Tibial artery (tissue), 4 donors: ENCODE measurements at places on chromosomes 4 and X.

DNA sequence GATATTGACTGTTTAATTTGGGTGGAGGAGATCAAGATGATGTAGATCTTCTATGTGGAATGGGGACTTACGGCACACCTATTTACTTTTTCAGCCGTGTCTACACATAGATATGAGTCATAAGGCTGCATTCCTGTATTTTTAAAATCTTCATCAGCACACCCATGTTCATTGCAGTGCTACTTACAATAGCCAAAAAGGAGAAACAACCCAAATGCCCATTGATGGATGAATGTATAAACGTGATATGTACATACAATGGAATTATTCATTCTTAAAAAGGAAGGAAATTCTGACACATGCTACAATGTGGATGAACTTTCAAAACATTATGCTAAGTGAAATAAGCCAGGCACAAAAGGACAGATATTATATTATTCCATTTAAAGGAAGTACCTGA lies 98.6 kb downstream of the AASDH start:
- H3K27ac ChIP-seq = no peak overlapping the region
- no peak overlapping the region for H3K4me3 ChIP-seq
- no peaks in the 10 kb centered on the region for H3K27me3 ChIP-seq
- H3K36me3 ChIP-seq = no peaks in the 10 kb centered on the region

DNA sequence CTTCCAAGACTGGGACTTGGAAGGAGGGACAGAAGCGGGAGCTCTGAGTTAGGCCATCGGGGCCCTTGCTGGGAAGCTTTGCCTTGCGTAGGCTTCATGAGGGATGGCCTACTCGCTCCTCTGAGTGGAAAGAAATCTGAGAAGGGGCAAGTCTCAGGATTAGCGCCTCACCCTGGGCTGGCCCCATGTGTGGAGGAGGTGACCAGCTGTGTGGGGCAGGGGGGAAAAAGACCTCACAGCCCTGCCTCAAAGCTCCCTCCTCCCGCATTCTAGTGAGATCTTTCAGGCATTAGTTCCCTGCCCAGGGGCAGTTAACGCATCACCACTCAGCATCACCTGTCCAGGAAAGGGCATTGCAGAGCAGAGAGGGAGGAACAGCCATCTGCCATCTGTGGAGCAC lies 156.1 kb downstream of the ENPP6 start:
- no peaks in the 10 kb centered on the region for H3K36me3 ChIP-seq
- no peak overlapping the region for H3K27ac ChIP-seq
- no peak overlapping the region for H3K4me3 ChIP-seq
- H3K27me3 ChIP-seq = no peaks in the 10 kb centered on the region
- DNase-seq = no peak

DNA sequence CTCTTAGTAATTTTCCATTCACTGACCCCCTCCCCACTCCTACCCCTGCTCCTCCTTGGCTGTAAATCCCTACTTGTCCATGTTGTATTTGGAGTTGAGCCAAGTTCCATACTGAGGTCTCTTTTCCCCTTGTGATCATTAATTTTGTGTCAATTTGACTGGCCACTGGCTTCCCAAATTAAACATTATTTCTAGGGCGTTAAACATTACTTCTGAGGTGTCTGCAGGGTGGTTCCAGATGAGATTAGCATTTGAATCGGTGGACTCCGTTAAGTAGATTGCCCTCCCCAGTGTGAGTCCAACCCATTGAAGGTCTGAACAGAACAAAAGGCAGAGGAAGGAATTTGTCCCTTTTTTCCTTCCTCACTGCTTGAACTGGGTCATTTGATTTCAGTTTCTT lies 25.7 kb downstream of the SLC39A8 start:
- no peak overlapping the region for H3K4me3 ChIP-seq
- DNase-seq = no peak
- no peaks in the 10 kb centered on the region for H3K27me3 ChIP-seq
- no peak overlapping the region for H3K27ac ChIP-seq
- no peaks in the 10 kb centered on the region for H3K36me3 ChIP-seq
- H3K4me1 ChIP-seq = no peaks in the 10 kb centered on the region

DNA sequence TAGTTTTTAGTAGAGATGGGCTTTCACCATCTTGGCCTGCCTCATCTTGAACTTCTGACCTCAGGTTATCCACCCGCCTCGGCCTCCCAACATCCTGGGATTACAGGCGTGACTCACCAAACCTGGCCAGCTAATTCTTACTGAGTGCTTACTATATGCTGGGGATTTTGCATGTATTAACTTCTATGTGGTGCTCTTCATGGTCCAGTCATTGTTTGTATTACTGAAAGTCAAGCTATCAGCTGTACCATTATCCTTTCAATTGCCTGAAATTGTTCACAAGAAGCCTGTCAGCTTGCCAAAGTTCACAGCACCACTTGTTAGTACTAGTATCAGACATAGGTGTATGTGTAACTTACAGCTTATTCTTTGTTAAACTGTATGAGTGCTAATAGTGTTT lies 1272.1 kb downstream of the ARAP2 start:
- no peaks in the 10 kb centered on the region for H3K36me3 ChIP-seq
- H3K4me3 ChIP-seq = no peak overlapping the region
- no peaks in the 10 kb centered on the region for H3K27me3 ChIP-seq

DNA sequence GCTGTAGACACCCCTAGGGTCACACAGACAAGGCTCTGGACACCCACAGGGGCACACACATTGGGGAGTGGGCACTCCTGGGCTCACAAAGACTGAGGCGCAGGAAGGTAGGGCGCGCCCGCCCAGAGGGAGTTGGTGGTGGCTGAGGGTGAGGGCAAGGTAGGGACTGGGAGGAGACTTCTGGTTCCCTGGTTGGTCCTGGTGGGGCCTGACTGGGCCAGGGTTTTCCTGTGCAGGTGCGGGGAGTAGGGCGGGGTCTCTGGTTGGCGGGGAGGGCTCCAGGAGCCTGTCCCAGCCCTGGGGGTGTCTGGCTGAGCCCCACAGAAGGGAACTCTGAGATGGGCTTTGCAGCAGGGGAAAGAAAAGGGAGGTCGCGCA lies 6.7 kb upstream of the WAS start:
- H3K4me3 ChIP-seq = peak overlapping the region; percentile 83
- H3K27ac ChIP-seq = peak overlapping the region; percentile 76
- H3K27me3 ChIP-seq = no peaks in the 10 kb centered on the region
- no peak for DNase-seq
- H3K36me3 ChIP-seq = no peaks in the 10 kb centered on the region
- peaks cover 12% of the 10 kb centered on the region for H3K4me1 ChIP-seq

- H3K4me3 ChIP-seq = no peak overlapping the region
- DNase-seq = no peak
- no peaks in the 10 kb centered on the region for H3K4me1 ChIP-seq
- no peaks in the 10 kb centered on the region for H3K27me3 ChIP-seq
Observed at GRCh38 chr4:188012426-188012945, 16.9 kb downstream of the ZFP42 start.

DNA sequence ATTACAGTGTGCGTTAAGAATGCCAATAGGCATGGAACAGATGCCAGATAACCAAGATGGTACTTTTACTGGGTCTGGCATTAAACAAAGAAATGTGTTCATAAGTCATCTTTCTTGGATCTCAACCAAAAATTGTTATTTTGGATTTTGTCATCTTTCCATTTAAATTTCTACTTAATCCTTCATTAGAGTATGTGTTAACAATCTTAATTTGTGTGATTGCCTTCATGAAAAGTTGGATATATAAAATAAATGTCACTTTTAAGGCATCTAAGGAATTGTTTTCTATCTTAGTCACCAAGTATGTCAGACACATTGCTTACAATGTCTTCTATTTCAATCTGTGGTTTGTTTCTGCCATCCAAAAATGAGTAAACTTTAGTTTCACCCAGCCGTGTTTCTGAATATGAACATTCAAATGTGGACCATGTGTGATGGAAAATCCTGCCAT lies 87.5 kb downstream of the PALLD start:
- no peak overlapping the region for H3K4me3 ChIP-seq
- DNase-seq = no peak
- no peaks in the 10 kb centered on the region for H3K27me3 ChIP-seq
- no peak overlapping the region for H3K27ac ChIP-seq

DNA sequence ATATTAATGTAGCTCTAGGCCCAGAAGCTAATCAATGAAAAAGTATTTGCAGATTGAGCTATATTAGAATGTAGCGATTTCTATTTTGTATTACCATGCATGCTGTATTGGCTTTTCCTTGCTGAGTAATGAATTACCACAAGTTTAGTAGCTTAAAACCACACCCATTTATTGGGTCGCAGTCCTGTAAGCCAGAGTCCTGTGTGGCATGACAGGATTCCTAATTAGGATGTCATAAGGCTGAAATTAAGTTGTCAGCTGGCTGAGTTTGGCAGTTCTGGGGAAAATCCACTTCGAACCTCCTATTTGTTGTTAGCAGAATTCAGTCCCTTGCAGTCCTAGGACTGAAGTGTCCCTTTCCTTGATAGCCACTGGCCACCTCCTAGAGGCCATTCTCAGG lies 50.3 kb upstream of the HHIP start:
- H3K36me3 ChIP-seq = no peaks in the 10 kb centered on the region
- H3K27ac ChIP-seq = no peak overlapping the region
- H3K27me3 ChIP-seq = no peaks in the 10 kb centered on the region
- no peak overlapping the region for H3K4me3 ChIP-seq

DNA sequence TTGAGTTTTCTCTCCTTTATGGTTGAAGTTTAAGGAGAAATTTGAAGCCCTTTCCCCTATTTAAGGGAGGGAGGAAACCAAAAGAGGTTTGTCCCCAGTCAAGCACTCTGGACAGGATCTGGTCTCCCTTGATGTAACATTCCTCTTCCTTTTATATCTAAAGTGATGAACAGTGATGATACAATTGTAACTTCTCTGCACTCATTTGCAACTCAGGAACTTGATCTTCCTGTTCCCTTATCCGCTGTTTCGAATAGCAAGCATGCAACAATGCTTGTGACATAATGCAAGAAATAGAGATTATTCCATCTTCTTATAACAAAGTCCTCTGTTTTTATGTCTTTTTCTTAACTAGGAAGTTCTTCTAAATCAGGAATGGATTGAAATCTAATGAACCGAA lies 18.3 kb downstream of the ALPK1 start:
- no peaks in the 10 kb centered on the region for H3K36me3 ChIP-seq
- DNase-seq = no peak
- no peaks in the 10 kb centered on the region for H3K27me3 ChIP-seq
- H3K27ac ChIP-seq = no peak overlapping the region
- no peaks in the 10 kb centered on the region for H3K4me1 ChIP-seq

GRCh38 chr4:1171311-1172227 lies 814 bp downstream of the SPON2 start:
- H3K36me3 ChIP-seq = no peaks in the 10 kb centered on the region
- no peaks in the 10 kb centered on the region for H3K4me1 ChIP-seq
- peaks cover 41% of the 10 kb centered on the region for H3K27me3 ChIP-seq

DNA sequence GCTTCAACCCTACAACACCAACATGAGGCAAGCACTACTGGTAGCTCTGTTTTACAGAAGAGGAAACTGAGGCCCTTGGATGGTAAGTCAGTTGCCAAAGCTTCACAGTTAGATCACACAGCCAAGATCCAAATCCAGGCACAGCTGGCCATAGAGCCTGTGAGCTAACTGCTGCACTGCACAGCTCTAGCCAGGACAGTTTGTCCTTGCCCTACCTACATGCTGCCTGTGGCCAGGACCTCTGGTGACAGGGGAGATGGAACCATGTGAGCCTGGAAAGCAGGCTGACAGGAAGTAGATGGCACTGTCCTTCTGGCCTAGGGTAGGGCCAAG lies 257.8 kb downstream of the FBXW7 start:
- H3K4me1 ChIP-seq = no peaks in the 10 kb centered on the region
- no peaks in the 10 kb centered on the region for H3K36me3 ChIP-seq
- no peaks in the 10 kb centered on the region for H3K27me3 ChIP-seq
- H3K4me3 ChIP-seq = no peak overlapping the region
- H3K27ac ChIP-seq = no peak overlapping the region

GRCh38 chrX:142686653-142687283 lies 339.0 kb upstream of the SPANXN4 start:
- H3K36me3 ChIP-seq = no peaks in the 10 kb centered on the region
- H3K27ac ChIP-seq = no peak overlapping the region

DNA sequence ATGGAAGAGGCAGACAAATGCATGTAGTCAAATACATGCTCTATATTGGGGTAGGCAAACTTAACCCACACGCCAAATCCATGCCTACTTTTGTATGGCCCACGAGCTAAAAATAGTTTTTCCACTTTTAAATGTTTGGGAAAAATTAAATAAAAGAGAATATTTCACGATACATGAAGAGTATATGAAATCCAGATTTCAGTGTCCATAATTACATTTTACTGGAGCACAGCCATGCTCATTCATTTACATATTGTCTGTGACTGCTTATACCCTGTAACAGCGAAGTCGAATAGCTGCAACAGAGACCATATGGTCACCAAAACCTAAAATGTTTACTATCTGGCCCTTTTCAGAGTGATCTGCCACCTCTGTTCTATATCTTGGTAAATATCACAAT lies 257.4 kb upstream of the NOCT start:
- H3K27me3 ChIP-seq = no peaks in the 10 kb centered on the region
- no peak overlapping the region for H3K4me3 ChIP-seq
- H3K36me3 ChIP-seq = no peaks in the 10 kb centered on the region
- no peak for DNase-seq
- H3K4me1 ChIP-seq = no peaks in the 10 kb centered on the region

DNA sequence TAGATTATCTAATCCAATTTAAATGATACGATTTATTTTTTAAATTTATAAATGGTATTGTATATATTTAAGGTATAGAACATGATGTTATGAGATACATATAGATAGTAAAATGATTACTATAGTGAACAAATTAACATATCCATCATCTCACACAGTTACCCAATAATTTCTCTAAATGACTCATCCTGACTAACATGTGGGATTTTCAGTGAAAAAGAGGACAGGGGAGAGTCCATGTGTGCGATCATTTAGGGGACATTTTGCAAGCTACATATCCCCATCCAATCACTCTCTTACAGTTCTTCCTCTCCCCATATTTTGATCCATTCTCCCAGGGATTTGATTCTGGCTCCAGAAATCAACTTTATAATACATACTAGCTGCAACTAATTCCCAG lies 88.2 kb downstream of the ABCB7 start:
- H3K27me3 ChIP-seq = no peaks in the 10 kb centered on the region
- H3K36me3 ChIP-seq = no peaks in the 10 kb centered on the region
- DNase-seq = no peak
- no peak overlapping the region for H3K27ac ChIP-seq
- H3K4me1 ChIP-seq = no peaks in the 10 kb centered on the region

- no peaks in the 10 kb centered on the region for H3K4me1 ChIP-seq
- H3K36me3 ChIP-seq = no peaks in the 10 kb centered on the region
- no peak overlapping the region for H3K27ac ChIP-seq
- no peak for DNase-seq
- no peaks in the 10 kb centered on the region for H3K27me3 ChIP-seq
Observed at GRCh38 chr4:91258326-91258725, 1045.4 kb upstream of the GRID2 start.
